ENCODE measurements at places on chromosomes 7 and 10.

- no peak for DNase-seq
These were observed 367.8 kb downstream of the PPP1R3A start for GRCh38 chr7:113550966-113551365.

DNA sequence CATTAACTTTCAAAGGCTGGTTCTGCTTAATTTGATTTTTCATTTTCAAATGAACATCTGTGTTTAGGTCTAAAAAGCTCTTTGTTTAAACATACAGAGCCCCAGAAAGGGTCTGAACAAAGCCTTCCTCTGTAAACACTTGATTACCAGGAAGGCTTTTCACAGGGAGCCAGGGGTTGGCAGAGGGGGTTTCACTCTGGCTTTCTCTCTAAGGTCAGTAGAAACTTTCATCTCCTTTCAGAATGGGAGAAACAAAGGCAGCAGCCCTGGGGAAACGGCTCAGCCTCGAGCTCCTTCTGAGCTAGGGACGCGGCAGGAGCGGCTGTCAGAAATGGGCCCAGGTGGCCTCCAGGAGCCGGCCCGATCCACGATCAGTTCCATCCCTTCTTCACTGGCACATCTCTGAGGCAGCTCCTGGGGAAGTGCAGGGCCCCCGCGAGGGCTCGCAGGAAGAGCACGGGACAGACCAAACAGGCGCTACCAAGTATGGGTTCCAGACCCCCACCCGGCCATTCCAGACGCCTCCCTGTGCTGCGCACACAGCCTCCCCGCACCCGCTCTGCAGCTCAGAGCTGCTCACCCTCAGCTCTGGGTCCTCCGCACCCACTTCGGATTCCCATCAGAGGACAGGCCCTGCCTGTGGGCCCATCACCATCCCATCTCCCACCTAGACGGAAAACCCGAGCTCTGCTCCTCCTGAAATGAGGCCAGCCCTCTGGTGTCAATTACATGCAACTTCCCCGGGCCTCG lies 124.1 kb downstream of the MAD1L1 start:
- DNase-seq = no peak

- DNase-seq = no peak
These were observed 71.9 kb downstream of the SGMS1 start for GRCh38 chr10:50551894-50552293.

GRCh38 chr7:148142660-148143248 lies 447.8 kb upstream of the C7orf33 start:
- no peak for DNase-seq

GRCh38 chr10:79273604-79274003 lies 73.7 kb upstream of the PPIF start:
- DNase-seq = no peak

- no peak for DNase-seq
These were observed 48.2 kb downstream of the GNA12 start for GRCh38 chr7:2795906-2796305.

GRCh38 chr10:37535459-37536246 lies 321.8 kb downstream of the ZNF248 start:
- no peak for DNase-seq

DNA sequence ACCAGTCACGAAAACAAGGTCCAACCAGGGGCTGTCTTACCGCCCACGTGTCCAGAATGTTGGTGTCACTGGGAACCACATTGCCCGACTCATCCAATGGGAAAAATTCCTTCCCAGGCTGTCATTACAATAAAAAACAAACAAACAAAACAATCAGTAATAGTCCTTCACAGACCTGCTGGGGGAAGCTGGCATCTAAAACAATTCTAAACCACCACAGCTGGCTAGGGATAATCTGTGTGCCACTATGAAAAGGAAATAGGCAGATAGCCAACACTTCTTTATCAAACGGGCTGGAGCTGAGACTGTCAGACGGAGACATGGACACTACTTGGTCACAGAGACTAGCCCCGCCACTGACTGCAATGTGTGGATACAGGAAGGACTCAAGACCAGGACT lies 9.2 kb downstream of the AKR1B1 start:
- no peak for DNase-seq

GRCh38 chr7:117134411-117134810 lies 181.1 kb downstream of the ST7 start:
- no peak for DNase-seq

- DNase-seq = no peak
These were observed 10.5 kb downstream of the DDC start for GRCh38 chr7:50554431-50555322.

GRCh38 chr10:119748871-119749270 lies 23.0 kb downstream of the INPP5F start:
- no peak for DNase-seq

- no peak for DNase-seq
These were observed 409.8 kb downstream of the LRMDA start for GRCh38 chr10:75841266-75841665.

DNA sequence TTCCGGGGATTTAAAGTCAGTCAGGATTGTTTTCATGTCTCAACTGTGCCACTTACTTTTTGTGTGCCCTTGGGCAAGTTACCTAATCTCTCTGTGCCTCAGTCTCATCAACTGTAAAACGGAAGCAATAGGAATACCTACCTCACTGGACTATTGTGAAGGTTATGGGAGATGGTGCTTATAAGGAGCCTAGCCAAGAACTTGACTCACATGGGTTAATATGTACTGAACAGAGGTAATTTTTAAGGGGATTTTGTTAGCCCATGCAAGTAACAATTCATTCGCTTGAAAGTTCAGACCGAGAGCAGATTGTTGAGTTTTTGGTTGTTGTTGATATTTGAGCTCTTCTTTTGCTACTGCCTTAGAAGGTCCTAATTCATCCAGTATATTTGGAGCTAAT lies 202.9 kb downstream of the ZNF365 start:
- no peak for DNase-seq

DNA sequence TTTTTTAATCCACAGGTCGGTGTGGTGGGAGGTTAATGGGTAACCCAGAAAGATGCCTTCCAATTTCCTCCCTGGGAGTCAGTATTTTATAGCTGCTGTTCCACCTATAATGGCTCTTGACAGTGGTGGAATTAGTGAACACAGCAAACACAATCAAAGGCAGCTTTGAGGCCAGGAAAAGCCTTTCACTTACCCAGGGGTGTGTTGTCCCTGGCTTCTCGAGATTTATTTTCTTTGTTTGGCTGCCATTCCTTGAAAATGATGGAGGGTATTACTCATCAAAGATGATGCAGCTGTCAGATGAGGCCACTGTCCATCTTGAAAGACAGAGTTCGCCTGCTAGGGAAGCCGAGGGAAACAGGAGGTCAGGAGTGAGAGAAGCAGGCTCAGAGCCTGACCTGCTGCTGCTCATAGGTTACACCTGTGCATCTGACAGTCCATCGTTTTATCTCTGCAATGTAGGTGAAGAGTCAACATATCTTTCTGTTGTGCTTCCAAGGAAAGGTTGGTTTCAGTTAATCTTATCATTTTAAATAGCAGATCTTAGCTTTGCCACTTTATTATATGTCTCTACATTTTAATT lies 221.6 kb downstream of the XPNPEP1 start:
- DNase-seq = no peak

DNA sequence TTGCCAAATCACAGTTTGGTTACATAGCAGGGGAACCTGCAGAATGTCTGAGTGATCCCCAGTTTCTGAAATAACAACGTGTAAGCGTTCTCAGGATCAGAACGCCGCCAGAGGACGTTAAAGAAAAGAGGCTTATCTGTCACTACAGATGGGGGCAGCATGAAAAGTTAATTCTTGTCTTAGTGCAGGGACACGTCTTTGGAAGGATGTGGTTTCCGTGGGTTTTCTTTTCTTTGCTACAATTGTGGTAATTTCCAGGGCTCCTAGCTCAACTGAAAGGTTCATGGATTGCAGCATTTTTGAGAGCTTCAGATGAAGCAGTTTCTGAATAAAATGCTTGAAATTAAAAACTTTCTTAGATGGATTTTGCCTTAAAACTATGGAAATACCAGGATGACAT lies 106.6 kb downstream of the PRKCQ start:
- DNase-seq = no peak

- DNase-seq = no peak
These were observed 39.0 kb downstream of the FRMPD2 start for GRCh38 chr10:48235501-48235900.

- DNase-seq = no peak
These were observed 9.3 kb downstream of the GIMAP7 start for GRCh38 chr7:150524018-150524417.

GRCh38 chr10:66999762-67000545 lies 74.1 kb downstream of the LRRTM3 start:
- no peak for DNase-seq

DNA sequence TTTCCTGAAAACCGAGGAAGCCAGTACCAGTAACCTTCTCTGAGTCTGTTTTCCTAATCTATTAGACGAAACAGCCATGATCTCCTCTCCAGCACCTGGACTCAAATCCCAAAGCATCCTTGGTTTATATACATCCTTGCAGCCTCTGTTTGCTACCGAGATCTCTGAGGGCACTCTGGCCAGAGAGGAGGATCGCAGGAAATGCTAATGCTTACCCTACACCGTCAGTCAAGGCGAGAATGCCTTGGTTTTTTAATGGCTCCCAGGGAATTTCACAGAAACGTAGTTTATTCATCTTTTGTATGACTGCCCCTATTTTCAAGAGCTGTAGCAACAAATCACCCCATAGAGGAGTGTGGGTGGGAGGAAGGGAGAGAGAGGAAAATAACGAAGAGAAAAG lies 91.5 kb upstream of the CALN1 start:
- no peak for DNase-seq

GRCh38 chr7:122438006-122438405 lies 133.5 kb upstream of the FEZF1 start:
- DNase-seq = no peak

DNA sequence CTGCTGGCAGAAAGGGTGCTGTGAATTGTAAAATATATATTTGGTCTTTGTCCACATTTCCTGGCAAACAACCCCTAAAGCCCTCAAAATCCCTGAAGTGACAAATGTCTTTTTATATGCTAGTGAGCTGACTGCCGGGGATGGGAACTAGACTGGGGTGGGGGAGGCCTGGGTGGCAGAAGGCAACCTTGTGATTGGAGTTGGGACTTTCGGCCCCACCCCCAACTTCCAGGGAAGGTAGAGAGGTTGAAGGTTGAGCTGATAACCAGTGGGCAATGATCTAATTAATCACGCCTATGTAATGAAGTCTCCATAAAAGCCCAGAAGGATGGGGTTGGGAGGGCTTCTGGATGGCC lies 2.7 kb downstream of the EPHA1 start:
- DNase-seq = no peak

- no peak for DNase-seq
These were observed 9.0 kb upstream of the CABCOCO1 start for GRCh38 chr10:61653699-61654098.

DNA sequence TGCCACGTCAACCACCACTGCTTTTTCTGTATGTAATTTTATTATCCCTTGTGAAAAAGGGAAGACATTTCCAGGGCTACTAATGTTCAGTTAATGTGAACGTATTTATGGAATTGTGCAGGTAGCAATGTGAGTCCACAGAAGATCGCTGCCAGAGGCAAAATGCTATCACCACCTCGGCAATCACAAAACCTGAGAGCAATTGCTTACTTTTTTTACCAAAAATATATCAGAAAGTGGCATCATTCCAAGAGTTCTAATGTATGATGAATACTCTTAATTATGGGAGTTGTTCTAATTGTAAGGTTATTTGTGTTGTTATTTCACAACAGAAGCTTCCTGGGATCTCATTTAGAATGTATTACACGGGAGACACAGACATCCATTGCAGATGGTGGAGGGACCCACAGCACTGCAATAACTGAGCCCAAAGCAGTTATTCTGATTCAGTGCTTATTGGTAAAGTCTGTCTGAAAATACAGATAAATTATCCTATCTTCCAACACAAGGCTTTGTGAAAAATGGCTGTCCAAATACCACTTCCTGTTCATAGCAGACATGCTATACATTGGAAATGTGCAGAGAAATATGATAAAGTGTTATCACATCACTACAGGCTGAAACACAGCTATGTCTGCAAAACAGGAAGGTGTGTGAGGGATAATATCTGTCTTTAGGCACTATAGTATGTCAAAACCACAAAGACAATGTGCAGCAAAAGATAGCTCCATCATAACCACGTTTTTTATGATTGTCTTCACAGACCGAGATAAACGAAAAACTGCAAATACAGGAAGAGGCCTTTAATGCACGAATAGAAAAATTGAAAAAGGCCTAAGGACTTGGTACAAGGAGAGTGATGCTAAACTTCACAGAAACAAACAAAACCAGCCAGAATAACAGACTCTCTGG lies 102.7 kb downstream of the CABCOCO1 start:
- DNase-seq = no peak

- DNase-seq = peak; percentile 9
These were observed 47.4 kb downstream of the NRAP start for GRCh38 chr10:113616244-113617074.

DNA sequence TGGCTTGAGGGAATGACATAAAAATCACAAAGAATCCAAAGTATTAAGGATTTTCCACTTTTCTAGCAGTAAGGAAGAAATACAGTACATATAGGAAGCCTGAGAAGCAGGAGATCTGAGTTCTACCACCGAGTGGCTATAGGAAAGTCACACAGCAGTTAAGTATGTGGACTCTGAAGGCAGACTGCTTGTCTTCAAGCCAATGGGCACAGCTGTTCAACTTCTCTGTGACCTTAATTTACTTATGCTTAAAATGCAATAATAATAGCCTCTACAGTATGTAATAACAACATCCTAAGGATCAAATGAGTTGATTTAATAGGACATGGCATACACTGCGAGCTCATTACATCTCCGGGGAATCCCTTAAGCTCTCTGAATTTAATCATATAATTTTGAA lies 68.0 kb downstream of the CTTNBP2 start:
- DNase-seq = no peak
